ENCODE measurements at places on chromosomes 3 and 15. TPM values are rescaled to one million over a fixed set of nuclear protein-coding genes. Genes with fewer than 3 reads are reported as not detected.

DNA sequence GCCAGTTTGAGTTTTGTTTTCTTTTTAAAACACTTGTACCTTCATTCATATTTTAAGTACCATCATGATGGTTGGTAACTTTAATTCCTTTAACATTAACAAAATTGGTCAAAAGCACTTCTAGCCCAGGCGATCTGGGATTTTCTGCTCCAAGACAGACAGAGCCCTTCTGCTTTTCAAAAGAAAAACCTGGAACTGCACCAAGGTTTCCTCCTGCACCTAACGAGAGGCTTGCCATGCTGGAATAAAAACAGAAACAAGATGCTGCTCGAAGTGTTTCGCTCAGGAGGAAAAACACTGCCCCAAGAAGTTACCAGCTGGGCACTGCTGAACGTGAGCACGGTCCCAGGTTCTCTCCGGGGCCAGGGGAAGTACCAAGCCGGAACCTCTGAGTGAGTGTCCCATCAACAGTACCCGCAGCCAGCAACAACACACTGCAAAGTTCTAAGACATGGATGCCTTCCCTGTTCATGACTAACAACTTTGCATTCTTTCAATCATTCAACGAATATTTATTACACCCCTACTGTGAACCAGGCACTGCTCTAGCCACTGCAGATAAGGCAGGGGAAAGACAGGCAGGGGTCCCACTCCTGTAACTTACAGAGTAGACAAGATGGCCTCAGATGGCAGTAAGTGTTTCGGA lies 98.8 kb downstream of the XXYLT1 start:
- H3K36me3 ChIP-seq: no peaks in the 10 kb centered on the region
- H3K27me3 ChIP-seq: no peaks in the 10 kb centered on the region
- H3K4me1 ChIP-seq: no peaks in the 10 kb centered on the region

- H3K4me1 ChIP-seq: no peaks in the 10 kb centered on the region
- H3K36me3 ChIP-seq: no peaks in the 10 kb centered on the region
- no peak for DNase-seq
- no peaks in the 10 kb centered on the region for H3K27me3 ChIP-seq
- H3K27ac ChIP-seq: no peak overlapping the region
These were observed 442.9 kb downstream of the ERC2 start for GRCh38 chr3:56025326-56025725.

The CD96 gene
- total RNA-seq: 2.3 TPM

- no peaks in the 10 kb centered on the region for H3K4me1 ChIP-seq
- H3K27me3 ChIP-seq: no peaks in the 10 kb centered on the region
- no peaks in the 10 kb centered on the region for H3K36me3 ChIP-seq
- H3K4me3 ChIP-seq: no peak overlapping the region
These were observed 101.0 kb upstream of the IQSEC1 start for GRCh38 chr3:13174011-13174802.

GRCh38 chr3:170632780-170633179 lies 46.9 kb upstream of the SLC7A14 start:
- no peak overlapping the region for H3K4me3 ChIP-seq
- no peaks in the 10 kb centered on the region for H3K36me3 ChIP-seq
- no peaks in the 10 kb centered on the region for H3K4me1 ChIP-seq
- H3K27me3 ChIP-seq: no peaks in the 10 kb centered on the region
- no peak overlapping the region for H3K27ac ChIP-seq

- H3K4me3 ChIP-seq: no peak overlapping the region
- H3K36me3 ChIP-seq: no peaks in the 10 kb centered on the region
- H3K27me3 ChIP-seq: no peaks in the 10 kb centered on the region
- no peak for DNase-seq
These were observed 337.2 kb upstream of the DNAJC19 start for GRCh38 chr3:181326637-181327223.

GRCh38 chr15:76024021-76024768 lies 12.0 kb upstream of the NRG4 start:
- no peak for DNase-seq
- H3K27ac ChIP-seq: no peak overlapping the region
- no peaks in the 10 kb centered on the region for H3K27me3 ChIP-seq
- no peaks in the 10 kb centered on the region for H3K36me3 ChIP-seq
- no peak overlapping the region for H3K4me3 ChIP-seq

The MESP1 gene
- 3.6 TPM for total RNA-seq

GRCh38 chr15:79897701-79898113 lies 893 bp upstream of the MTHFS start:
- DNase-seq: no peak
- H3K27me3 ChIP-seq: no peaks in the 10 kb centered on the region
- no peak overlapping the region for H3K4me3 ChIP-seq
- H3K27ac ChIP-seq: peak overlapping the region; percentile 91
- H3K36me3 ChIP-seq: no peaks in the 10 kb centered on the region

The TF gene
- 5.8 TPM for total RNA-seq

The IMPG2 gene
- 0.66 TPM for total RNA-seq

- no peak for DNase-seq
- H3K4me3 ChIP-seq: no peak overlapping the region
- no peak overlapping the region for H3K27ac ChIP-seq
- H3K4me1 ChIP-seq: peaks cover 4% of the 10 kb centered on the region
These were observed 87.3 kb downstream of the TFG start for GRCh38 chr3:100796556-100796955.

The SLC28A1 gene
- not detected for total RNA-seq

The NECTIN3 gene
- 54.1 TPM for total RNA-seq

DNA sequence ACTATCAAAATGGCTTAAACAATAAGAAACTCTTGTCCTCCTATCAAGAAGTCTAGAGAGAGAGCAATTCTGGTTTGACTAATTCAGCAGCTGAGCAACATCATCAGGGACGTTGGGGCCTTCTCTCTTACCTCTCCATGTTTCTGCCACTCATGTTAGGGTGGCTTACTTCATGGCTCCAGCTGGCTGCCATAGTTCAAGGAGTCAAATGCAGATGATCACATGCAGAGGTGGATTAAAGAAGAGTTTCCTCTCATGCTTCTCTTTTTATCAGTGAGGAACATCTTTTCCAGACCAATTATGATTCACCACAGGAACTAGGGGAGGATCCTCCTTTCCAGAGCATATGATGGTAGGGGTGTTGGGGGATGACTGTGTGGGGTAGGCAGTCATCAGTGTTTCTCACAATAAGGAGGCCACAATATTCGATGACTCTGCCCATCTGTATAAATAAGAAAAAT lies 45.5 kb downstream of the NEK11 start:
- H3K4me1 ChIP-seq: no peaks in the 10 kb centered on the region
- H3K4me3 ChIP-seq: no peak overlapping the region
- DNase-seq: no peak
